HL-60 (cell line): ENCODE measurements at places on chromosomes 6 and 20.

GRCh38 chr6:135306740-135307420 is 125.8 kb downstream of the MYB start:
- no peak for DNase-seq

DNA sequence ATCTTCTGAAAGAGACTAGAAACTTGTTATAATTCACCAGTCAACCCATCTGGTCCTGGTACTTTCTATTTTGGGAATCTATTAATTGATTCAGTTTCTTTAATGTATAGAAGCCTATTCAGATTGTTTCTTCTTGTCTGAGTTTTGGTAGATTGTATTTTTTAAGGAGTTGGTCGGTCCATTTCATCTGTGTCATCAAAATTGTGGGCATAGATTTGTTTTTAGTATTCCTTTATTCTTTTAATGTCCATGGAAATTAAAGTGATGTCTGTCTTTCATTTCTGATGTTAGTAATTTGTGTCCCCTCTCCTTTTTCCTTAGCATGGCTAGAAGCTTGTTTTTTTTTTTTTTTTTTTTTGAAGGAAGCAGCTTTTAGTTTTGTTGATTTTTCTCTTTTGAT is 15.2 kb downstream of the STXBP5 start:
- DNase-seq = no peak

DNA sequence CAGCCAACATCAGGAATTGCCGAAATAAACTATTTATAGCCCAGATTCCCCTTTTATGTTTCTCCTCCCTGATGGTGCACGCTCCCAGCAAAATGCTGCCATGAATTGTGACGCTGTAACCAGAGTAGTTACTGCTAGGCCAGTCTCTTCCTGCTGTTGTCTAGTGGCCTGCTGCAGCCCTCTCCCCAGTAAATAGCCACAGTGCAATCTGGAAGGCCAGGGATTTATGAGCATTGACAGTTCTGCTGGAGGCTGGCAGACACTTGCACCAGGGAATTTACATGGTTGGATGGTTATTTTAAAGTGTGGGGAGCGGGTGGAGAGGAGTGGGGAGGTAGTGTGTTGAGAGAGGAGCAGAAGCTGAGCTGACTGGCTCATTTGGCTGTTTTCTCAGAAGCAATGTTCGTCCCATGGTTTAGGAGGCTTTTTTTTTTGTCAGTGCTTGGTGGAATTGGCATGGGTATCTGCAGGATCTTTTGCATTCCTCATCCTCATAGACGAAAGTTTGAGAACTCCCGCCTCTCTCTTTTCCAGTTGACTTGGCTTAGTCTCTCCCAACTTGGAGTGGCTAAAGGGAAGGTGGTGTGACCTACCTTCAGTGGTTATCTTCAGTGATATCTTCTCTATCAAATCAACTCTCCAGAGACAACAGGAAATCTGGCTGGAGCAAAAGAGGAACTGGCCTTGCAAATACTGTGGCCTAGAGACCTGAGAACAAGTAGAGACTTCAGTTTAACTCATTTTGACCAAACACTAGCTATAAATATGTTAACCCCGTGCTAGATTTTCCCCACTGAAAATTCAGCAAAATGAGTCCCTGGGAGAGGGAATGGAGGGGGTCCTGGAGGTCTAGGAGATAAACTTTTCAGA is 99.3 kb upstream of the VSTM2L start:
- DNase-seq = no peak

DNA sequence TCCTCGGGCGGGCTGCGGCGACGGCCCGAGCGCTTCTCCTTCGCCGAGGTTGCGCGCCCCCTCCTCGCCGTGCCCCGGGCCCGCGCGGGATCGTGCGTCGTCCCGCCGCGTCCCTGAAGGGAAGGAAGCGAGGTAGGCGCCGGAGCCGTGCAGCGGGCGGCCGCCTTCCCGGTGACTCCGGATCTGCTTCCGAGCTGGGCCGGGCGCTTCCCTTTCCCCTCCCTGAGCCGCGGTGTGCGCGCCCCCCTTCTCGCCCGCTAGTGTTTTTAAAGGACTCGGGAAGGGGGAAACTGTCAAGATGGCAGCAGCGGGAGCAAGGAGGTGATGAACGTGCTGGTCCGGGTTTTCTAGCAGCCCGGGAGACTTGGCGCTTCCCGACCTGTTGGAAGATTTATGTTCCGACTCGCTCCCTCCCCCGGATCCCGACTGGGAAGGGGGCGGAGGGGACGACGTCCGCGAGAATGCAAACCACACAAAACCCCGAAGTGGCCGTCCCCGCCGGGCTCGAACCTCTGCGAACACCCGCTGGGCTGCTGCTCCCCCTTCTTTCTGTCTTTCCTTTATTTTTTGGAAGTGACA is 744 bp upstream of the FOXO3 start:
- no peak for DNase-seq

DNA sequence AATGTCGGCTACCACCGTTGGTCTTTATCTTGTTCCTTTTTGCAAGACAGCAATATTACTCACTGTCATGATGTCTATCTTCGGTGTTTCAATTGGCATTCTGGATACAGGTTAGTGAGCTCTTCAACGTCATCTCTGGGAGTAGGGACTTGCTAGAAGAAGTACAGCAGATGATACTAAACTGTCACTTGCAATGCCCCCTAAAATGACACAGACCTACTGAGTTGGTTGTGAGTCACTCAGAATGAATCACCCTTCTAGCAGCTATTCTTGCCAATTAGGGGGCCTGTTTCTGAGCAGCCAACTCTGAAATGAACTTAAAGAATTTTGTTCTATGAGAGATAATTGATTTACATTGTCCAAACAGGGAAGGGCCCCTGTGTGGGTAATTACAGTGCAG is 176.5 kb downstream of the SLC16A10 start:
- DNase-seq = no peak

- no peak for DNase-seq
Measured at GRCh38 chr20:43508604-43509040, 1.1 kb downstream of the L3MBTL1 start.

DNA sequence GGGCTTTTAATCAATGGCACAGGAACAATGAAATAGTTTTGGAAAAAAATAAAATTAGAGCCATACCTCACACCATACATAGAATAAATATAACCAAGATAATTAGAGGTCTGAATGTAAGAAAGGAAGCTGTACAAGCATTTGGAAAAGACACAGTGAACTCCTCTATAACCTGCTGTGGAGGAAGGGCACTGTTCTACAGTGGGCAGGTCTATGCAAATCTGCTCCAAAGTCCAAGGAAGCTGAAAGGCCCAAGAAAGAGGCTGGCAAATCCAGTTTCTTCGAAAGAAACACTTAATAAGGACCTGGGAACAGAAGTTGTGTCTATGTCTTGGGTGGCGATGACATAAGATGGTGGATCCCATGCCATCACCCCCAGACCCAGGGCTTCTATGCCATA is 169.4 kb upstream of the RALGAPA2 start:
- no peak for DNase-seq

DNA sequence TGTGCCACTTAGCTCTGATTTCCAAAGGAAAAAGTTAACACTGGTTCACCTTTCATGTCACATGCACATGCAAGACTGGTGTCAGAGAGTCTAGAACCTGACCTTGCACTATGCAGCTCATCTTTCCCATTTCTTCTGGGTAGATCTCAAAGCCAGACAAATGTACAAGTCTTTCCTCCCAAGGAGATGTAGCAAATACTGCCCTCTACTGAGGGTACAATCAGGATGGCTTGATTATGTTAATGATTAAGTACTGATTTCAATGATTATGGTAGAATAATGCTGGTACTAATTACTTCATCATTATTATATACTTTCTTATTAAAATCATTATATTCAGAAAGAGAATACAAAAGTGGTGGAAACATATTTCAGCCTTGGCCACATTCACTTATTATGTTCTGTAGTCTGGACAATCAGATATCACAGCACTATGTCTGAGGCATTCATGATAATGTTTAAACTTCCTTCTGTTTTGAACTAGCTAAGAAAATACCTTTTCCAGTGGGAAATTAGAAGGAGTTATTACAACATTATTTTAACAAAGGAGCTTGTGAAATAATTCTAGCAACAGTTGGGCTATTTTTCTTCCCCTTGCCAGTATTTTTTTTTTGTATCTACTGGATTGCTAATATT is 68.5 kb upstream of the FOXO3 start:
- no peak for DNase-seq

DNA sequence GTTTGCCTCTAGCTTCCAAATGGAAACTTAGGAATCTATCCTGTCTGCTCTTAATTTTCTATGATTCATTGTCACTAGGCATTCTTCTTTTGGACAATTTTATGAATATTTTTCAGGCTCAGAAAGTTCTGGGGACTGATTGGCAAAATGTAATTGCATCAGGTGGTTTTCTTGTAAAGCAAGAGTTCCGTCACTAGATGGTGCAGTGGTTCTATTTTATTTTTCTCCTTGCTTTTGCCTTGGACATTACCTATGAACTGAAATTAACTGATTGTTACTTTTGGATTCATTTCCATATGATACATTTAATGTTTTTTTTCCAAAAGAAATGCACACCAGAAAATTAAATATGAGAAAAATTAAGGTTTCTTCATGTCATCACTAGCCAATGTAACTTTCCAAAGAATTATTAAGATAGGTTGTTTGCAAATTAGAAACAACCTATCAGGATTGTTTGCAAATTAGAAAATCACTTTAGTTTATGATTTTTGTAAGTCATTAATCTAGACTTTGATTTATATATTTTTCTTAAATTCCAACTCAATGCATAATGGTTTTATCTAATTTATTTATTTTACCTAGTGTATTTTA is 48.0 kb downstream of the TMEM170B start:
- DNase-seq = peak; percentile 21

GRCh38 chr20:10705801-10706459 is 32.1 kb upstream of the JAG1 start:
- DNase-seq = no peak

DNA sequence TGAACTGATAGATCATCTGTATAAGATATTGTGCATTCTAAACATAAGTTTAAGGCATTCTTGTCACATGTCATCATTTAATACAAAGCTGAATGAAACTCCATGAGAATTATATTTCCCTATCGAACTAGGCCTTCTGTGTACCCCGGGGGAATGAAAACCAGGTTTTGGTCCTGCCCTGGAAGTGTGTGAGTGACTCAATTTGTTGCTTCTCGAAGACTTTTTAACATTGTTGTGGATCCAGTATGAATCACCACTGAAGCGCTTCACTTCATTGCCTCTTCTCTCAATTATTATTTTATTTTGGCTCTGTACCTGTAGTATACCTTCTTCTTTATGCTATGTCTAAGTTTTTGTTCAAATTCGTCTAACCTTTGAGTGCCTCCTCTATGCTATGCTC is 150.8 kb downstream of the GRIK2 start:
- DNase-seq = no peak

DNA sequence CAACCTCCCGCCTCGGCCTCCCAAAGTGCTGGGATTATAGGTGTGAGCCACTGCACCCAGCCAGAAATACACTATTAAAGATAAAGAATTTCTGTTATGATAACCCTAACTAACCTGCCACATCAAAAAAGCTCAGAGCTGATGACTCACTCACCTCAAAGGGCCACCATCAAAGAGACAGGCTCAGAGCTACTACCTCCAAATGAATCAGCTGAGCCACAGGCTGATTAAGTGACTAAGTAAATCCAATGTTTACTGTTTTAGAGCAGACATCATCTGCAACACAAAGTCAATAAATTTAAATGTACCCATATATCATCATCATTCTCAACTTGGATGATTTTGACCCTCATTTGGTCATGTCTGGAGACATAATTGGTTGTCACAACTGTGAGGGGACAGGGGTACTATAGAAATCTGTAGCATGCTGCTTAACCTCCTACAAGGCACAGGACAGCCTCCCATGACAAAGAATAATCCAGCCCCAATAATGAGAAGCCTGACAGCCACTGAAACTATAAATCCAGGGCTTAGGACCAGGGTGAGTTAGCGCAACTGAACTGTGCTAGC is 106.5 kb downstream of the ATP9A start:
- DNase-seq = no peak

GRCh38 chr6:7827142-7827541 is 83.4 kb downstream of the TXNDC5 start:
- no peak for DNase-seq

DNA sequence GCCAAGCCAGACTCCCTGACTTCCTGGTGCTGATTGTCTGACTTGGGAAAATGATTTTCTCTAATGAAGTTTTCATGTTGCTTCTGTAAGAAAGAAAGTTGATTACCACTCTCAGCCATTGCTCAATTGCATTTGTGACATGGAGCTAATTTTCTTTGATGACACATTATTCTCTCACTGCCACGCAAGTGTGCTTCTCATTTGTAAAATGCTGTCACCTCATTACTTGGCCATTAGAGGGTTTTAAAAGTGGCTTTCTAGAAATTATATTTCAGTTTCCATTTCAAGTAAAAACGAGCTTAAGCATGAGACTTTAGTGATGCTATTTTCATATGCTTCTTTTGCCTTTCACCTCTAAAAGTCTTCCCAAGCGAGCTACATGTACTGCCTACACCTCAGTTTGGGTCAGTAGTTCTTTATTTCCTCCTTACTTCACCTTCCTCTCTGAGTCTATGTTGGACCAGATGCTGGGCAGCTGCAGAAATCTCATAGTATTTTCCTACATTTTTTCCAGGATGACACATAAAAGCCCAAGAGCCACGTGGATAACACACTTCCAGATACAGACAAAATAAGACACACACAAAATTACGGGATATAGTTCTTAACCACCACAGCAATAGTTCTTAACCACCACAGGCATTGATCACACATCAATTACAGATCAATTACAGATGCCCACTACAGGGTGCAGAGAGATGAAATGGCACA is 6.3 kb upstream of the FAM210B start:
- no peak for DNase-seq

DNA sequence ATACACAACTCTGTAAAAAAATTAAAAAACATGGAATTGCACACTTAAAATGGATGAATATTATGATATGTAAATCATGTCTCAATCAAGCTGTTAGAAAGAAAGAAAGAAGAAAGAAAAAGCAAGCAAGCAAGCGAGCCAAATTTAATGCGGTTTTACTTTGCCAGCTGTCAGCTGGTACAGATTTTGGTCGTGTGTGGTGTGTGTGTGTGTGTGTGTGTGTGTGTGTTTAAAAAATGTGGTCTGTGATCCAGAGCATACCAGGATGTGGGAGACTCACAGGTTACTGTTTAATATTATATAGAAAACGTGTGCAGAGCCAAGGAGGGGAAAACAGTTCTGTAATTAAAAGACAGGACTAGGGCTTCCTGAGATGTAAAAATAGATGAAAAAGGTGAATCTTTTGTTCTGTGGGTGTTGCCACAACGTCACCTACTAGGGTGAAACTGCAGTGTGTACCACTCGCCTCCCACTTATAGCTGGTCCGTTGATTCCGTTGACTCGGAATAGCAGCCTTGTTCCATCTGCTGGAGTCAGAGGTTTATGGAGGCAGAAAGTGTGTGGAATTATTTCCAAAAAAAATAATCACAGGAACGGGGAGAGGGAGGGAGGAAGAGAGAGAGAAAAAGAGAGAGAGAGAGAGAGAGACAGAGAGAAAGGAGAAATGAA is 197.7 kb downstream of the BCAS1 start:
- DNase-seq = no peak

DNA sequence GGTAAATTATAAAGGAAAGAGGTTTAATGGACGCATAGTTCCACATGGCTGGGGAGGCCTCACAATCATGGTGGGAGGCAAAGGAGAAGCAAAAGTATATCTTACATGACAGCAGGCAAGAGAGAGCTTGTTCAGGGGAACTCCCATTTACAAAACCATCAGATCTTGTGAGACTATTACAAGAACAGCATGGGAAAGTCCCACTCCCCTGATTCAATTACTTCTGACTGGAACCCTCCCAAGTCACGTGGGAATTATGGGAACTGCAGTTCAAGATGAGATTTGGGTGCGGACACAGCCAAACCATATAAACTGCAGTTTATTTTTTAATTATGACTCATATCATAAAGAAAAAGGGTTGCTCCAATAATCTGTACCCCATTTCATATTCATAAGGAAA is 22.3 kb upstream of the HLA-DQA2 start:
- no peak for DNase-seq

GRCh38 chr6:33208091-33208967 is at the start of gene RING1:
Gene RING1 (plus strand): TSS chr6:33208500. CDS start chr6:33208823, 323 bp downstream.
- DNase-seq = peak; percentile 84
